Upper lobe of left lung (tissue), 6 donors: ENCODE measurements at places on chromosomes 7 and 10. TPM values are rescaled to one million over a fixed set of nuclear protein-coding genes. Genes with fewer than 3 reads are reported as not detected.

DNA sequence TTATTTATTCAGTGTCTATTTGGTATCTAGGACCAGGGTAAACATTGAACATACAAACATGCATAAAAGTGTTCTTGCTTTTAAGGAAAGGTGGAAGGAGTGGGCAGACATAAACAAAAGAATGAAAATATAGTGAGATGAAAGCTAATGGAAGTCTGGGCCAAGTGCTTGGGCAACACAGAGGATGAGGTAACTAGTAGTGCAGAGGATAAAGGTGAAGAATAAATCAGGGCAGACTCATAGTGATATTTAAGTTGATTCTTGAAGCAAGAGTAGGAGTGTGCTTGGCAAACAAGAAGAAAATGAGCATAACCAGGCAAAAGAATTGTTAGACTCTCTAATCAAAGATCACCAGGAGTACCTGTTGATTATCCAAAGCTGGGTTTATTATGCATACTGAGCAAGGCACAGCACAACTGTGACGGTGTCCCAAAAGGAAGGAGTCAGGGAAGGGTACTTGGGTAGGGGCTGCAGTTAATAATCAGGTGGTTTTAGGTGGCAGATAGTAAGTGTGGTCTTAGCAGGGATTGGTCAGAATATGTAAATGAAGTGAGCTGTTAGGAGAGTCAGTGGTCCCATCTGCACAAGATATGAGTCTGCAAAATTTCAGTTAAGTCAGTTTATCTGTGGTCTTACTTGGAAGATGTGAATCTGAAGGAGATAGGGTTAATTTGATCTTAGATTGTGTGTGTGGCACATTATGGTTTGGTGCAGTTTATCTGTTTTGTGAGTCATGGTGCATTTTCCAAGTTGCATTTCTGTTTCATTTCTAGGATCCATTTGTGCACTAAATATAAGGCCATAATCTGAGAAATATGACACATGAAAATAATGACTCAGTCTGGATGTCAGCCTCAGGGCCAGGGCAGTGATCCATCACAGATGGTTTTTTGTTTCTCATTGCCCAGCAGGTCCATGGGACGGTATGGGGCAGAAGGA lies 30.6 kb upstream of the TAX1BP1 start:
- H3K4me1 ChIP-seq, result no peaks in the 10 kb centered on the region
- H3K36me3 ChIP-seq, result no peaks in the 10 kb centered on the region
- no peak for DNase-seq

DNA sequence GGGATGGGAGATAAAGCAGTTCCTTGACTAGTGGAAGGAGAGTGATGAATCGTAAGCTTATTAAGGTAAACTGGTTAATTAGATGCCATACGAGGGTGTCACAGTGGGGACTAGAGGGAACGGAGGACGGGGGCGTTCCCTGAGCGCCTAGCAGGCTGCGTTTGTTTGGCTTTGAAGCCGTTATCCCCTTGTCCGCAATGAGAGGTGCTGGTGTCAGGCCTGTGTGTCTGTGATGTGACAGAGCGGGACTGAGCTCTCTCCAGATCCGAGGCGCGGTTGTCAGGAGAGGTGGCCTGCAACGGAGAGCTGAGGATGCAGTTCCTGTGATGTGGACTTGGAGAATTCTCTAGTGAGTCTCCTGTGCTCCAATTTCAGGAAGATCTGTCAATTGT lies 60.0 kb upstream of the PRPS1L1 start:
- H3K27ac ChIP-seq, result no peak overlapping the region
- H3K4me3 ChIP-seq, result no peak overlapping the region
- no peaks in the 10 kb centered on the region for H3K27me3 ChIP-seq

DNA sequence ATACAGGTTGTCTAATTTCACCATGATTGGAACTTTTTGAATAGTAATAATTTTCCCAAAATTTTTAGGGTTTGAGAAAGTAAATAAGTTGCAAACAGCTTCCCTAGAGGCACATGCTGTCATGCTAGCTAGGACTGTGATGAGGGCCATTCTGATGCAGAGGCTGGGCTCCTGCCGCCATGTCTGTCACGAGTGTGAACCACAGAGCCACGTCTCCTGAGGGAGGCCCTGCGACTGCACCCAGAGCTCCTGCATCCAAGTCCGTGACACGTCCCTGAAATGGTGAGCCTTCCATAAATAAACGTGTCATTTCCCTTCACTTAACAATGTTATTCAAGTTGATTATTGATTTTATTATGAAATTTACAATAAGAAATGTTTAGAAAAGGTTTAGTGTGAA lies 40.0 kb downstream of the C10orf120 start:
- H3K27me3 ChIP-seq, result no peaks in the 10 kb centered on the region
- no peak overlapping the region for H3K27ac ChIP-seq
- no peak overlapping the region for H3K4me3 ChIP-seq
- DNase-seq, result no peak
- peaks cover 24% of the 10 kb centered on the region for H3K4me1 ChIP-seq

ATRNL1 gene
- total RNA-seq, result 0.74 TPM

TM9SF3 gene
- total RNA-seq, result 112 TPM

- no peaks in the 10 kb centered on the region for H3K27me3 ChIP-seq
- no peak overlapping the region for H3K4me3 ChIP-seq
- H3K36me3 ChIP-seq, result no peaks in the 10 kb centered on the region
- no peak for DNase-seq
- no peaks in the 10 kb centered on the region for H3K4me1 ChIP-seq
These were observed 167.0 kb upstream of the CDK1 start for GRCh38 chr10:60611291-60611747.

DNA sequence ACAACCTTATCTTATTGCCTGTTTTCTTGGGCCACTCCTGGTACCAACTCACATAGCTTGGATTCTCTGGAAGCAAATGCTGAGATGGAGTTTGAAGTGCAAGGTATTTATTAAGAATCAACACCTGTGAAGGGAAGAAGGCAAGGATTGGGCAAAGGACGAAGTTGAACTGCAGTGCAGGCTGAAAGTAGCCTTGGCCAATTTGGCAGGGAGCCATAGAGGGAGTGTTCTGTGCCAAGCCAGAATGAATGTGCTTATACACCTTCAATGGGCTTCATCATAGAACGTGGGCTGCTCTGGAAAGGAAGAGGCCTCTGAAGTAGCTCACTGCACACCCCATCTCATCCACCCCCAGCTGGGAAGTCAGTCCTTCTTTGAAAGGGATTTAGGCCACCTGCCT lies 79.8 kb upstream of the IFRD1 start:
- H3K27ac ChIP-seq, result no peak overlapping the region
- no peaks in the 10 kb centered on the region for H3K4me1 ChIP-seq
- no peak overlapping the region for H3K4me3 ChIP-seq
- H3K36me3 ChIP-seq, result no peaks in the 10 kb centered on the region

- H3K27me3 ChIP-seq, result no peaks in the 10 kb centered on the region
- no peak overlapping the region for H3K4me3 ChIP-seq
- no peak for DNase-seq
These were observed 24.4 kb downstream of the JMJD1C start for GRCh38 chr10:63441404-63441803.

C10orf53 gene
- not detected for total RNA-seq

DNA sequence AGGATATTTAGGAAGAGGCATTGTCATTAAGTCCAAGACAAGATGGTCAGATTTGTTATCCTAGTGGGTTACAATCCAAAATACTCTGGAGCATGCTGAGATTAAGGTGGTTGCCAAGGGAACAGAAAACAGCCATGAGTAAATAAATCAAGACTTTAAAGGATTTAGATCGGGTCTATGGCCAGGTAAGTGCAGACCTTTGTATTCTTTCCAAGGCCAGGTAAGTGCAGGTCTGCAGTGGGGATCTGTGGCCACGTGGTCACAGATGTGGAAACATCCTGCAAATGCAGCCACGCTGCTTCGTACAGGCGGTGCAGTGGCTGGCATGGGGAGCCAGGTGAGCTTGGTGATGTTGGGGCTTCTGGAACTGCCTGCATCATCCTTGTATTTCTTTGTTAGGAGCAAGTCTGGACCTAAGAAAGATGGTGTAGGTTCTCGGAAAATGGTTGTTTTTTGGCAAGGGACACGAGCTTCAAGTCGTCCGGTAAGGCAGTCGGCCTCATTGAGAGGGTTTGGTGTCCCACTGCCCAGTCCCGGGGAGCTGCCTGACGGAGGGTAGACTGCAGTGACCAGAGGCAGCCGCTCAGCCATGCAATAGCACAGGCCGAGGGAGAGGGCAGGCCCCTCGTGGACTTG lies 21.8 kb downstream of the ZNF775 start:
- peaks cover 6% of the 10 kb centered on the region for H3K36me3 ChIP-seq
- H3K27me3 ChIP-seq, result no peaks in the 10 kb centered on the region
- DNase-seq, result peak; percentile 18
- no peak overlapping the region for H3K27ac ChIP-seq
- peaks cover 10% of the 10 kb centered on the region for H3K4me1 ChIP-seq
- H3K4me3 ChIP-seq, result no peak overlapping the region
